Femur (tissue), 1 donor: ENCODE measurements at places on chromosomes 12 and 14.

DNA sequence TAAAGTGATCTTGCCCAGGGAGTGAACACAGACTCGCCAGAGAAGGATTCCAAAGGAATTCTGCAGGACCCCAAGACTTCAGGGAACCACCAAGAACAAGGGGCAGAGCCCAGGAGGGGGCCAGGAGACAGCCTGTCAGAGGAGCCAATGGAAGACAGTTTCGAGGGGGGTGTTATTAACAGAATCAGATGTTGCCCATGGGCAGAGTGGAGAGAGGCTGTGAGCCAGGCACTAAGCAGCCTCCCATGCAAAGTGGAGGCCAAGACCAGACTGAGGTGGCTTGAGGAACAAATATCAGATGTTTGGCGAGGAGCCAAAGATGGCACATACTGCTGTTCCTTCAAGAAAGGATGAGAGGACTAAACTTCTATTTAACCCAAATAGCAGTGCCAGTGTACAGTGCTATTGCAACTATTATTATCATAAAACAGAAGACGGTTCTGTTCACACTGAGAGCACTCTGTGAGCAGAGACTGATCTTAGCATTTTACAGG is 12.6 kb downstream of the APPL2 start:
- no peak for DNase-seq

DNA sequence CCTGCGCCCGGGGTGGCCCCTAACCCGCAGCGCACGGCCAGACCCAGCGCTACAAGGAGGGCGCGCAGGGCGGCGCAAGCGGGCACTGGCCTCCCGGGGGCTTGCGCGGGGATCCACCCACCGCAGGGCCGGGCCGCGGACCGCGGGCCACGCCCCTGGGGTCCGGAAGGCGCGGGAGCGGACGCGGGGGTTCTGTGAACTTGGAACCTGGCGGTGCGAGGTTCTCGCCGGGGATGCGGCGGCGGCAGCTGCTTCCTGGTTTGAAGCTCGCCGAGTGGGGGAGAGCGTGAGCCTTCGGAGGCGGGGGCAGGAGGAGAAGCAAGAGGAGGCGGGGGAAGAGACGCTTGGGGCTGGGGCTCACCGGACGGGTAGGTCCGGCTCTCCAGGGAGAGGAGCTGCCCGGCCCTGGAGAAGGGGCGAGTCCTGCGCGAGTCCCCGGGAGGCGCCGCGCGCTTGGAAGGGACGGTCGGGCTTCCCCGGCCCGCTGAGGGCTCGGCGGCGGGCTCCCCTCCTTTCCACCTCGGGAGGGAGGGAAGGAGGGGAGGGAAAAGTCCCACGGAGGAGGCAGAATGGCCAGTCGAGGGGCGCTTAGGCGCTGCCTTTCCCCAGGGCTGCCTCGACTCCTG is at the start of gene PRKCH:
PRKCH (plus strand) TSS at position 195 of the 626 bp plus-strand sequence. CDS start 523 bp downstream, outside the sequence.
- peak; percentile 77 for DNase-seq

- DNase-seq: no peak
Observed at GRCh38 chr12:114284041-114284440, 121.9 kb downstream of the TBX5 start.

GRCh38 chr12:121773011-121773777 is 20.3 kb downstream of the RHOF start:
- peak; percentile 69 for DNase-seq

- no peak for DNase-seq
Observed at GRCh38 chr12:122107261-122107660, 28.7 kb downstream of the MLXIP start.

DNA sequence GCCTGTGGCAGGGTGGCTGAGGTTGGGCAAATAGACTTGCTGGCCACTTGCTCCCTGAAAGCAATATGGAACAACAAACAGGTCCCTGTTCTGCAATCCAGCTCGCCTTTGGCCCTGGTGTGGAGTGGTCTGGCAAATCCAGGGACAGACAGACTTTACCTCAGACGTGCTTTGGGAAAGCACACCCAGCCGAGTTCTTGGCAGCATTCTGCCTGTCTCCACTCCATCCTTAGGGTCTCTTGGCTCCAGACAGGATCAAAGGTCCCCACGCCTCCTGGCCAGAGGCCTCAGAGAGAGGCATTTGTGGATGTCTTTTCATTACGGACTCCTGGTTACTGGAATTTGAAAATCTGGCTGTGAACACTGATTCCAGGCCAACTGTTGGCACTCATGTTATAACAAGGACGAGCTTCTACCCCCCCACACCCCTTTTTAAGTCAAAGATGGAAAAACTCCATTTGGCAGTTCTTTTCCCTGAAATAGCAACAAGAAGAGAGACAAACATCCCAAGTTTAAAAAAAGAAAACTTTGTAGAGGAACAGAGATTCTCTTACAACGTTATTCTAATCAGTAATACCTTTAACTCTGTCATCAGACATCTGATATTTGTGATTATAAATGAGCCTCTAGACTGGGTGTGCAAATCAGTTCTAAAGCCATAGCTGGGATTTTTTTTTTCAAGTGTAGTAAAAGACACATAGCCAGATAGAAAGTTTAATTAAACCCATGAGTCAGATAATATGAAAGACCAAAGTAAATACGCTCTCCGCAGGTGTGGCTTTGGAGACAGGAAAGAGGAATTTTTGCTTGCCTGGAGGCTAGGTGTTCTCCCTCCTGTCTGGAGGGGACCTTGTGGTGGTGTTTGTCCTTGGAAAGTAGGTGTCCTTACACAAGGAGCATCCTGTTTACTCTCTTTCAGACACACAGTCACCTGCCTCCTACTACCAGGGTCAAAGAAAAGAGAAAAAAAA is 60.7 kb downstream of the GALNT8 start:
- peak; percentile 53 for DNase-seq

DNA sequence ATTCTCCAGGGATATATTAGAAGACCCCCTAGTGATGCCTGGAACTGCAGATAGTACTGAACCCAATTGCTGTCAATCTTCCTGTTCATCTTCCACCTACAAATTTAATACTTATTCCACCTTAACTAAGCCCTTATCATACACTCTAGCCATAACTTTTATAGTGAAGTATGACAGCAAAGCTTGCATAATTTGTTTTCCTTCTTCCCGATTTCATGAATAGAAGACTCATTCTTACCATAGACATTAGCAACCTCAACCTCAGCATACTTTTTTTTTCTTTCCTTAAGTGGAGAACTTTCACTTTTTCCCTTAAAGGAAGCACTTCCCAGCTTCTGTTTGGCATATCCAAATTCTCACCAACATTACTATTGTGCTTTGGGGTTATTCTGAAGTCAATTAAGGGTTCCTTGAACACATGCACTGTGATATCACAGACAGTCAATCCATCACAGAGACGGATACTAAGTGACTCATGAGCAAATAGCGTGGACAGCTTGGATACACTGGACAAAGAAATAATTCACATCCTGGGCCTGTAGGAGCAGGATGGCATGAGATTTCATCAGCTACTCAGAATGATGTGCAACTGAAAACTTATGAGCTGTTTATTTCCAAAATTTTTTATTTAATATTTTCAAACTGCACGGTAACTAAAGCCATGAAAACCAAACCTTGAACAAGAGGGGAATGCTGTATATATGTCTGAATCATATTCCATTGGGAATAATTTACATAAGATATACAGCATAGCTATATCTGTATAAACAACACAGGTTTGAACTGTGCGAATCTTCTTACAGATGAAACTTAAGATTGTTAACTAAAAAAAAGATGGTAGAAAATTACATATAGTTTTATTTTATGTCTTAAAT is 63.9 kb downstream of the SYT1 start:
- DNase-seq: no peak

- DNase-seq: no peak
Observed at GRCh38 chr14:98198385-98198784, 1073.6 kb downstream of the BCL11B start.

- no peak for DNase-seq
Observed at GRCh38 chr14:47526591-47527244, 148.7 kb downstream of the MDGA2 start.

GRCh38 chr14:32254952-32255679 is 52.0 kb upstream of the RNU6-8 start:
- peak; percentile 82 for DNase-seq

DNA sequence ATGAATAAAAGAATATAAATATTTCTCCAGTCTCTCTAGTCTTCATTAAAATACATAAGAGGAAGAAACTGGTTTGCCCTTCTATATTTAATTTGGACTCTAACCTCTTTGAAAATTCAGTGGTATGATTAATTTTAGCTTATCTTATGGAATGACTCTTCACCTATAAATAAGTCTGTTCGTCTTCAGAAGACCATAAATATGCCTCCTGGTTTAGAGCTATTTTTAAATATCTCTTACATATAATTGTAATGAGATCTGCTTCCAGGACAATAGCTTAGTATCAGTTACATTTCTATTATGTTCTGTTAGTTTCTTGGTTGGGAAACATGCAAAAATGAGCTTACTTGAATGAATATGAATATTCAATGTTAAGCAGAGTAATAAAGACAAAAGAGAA is 257.5 kb upstream of the HMGA2 start:
- DNase-seq: no peak

GRCh38 chr14:28348797-28349196 is 417.8 kb upstream of the FOXG1 start:
- DNase-seq: no peak

GRCh38 chr12:26239122-26239851 is 43.9 kb downstream of the SSPN start:
- DNase-seq: peak; percentile 59

- no peak for DNase-seq
Observed at GRCh38 chr14:35343702-35344101, 51.5 kb downstream of the PSMA6 start.

- peak; percentile 46 for DNase-seq
Observed at GRCh38 chr14:105483300-105484068, 3.2 kb upstream of the CRIP1 start.

- no peak for DNase-seq
Observed at GRCh38 chr12:53561590-53561953, 54.3 kb upstream of the NPFF start.

GRCh38 chr12:105864901-105865300 is 273.9 kb downstream of the NUAK1 start:
- no peak for DNase-seq

GRCh38 chr14:24282736-24283135 is 11.3 kb upstream of the RABGGTA start:
- no peak for DNase-seq
